ENCODE measurements at places on chromosomes 16 and 17.

GRCh38 chr17:75557852-75558665, 29.5 kb upstream of the MYO15B start:
- no peak for DNase-seq

DNA sequence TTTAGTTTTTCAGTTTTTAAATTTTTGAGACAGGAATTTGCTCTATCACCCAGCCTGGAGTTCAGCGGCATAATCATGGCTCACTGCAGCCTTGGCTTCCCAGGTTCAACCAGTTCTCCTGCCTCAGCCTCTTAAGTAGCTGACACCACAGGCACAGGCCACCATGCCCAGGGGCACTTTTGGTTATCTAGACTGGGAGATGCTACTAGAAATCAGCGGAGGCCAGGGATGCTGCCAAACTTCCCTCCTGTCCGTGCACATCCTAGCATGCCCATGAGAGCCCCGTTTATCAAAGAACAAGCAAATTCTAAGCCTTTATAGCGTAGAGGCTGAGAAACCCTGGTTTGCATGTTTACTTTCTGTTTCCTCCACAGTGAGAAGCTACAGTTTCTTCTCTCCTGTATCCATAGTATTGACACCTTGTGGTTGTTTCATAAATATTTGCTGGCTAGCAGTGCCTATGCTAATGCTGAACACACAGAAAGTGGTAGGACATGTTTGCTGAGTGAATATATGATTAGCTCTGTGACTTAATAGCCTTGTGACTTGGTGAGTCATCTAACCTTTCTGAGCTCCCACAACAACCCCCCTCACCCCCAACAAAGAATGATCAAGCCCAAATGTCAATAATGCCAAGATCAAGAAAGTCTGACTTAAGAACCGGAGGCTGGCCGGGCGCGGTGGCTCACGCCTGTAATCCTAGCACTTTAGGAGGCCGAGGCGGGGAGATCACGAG, 39.2 kb upstream of the MAF start:
- no peak for DNase-seq

GRCh38 chr16:55938126-55938525, 63.0 kb upstream of the CES5A start:
- DNase-seq: no peak

GRCh38 chr16:75579281-75579834, 13.2 kb downstream of the GABARAPL2 start:
- DNase-seq: no peak

- DNase-seq: no peak
Measured at GRCh38 chr17:58092797-58093385, 9.7 kb downstream of the DYNLL2 start.

DNA sequence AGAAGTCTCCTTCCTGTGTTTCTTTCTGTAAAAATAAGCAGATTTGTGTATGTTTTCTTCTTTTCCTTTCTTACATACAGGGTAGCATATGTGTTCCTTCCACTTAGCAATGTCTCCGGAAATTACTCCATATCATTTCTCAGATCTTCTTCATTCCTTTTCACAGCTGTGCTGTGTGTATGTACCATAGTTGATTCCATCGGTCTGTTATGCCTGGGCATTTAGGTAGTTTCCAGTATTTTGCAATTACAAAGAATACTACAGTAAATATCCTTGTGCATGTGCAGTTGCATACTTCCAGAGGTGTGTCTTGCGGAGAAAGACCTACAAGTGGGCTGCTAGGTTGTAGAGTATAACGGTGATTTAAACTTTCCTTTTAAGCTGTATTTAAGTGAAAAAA, 69.8 kb downstream of the CLEC16A start:
- DNase-seq: no peak

GRCh38 chr17:9409878-9410277, 165.7 kb downstream of the STX8 start:
- DNase-seq: no peak

GRCh38 chr17:35116845-35117244, 2.8 kb downstream of the RAD51D start:
- DNase-seq: no peak

DNA sequence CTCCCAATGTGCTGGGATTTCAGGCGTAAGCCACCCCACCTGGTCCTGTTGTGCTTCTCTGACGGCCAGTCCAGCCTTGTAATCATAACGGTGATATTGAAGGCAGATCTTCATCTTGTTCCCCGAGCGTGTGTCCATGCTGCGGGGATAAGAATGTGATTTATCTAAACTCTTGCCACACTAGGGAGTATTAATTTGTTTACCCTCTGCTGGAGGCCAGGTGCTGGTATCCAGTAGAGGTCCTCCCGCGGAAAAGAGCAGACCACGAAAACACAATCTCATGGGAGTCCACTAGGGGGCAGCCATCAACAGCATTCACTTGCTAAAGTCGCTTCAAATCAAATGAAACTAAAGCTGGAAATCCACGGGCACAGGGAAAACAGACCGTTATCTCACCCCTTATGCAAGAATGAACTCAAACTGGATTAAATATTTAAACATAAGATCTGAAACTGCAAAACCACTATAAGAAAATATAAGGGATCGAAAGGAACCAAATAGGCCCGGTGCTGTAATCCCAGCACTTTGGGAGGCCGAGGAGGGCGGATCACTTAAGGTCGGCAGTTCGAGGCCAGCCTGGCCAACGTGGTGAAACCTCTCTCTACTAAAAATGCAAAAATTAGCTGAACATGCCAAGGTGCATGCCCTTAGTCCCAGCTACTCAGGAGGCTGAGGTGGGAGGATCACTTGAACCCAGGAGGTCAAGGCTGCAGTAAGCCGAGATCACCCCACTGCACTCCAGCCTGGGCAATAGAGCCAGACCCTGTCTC, 22.3 kb upstream of the RBBP6 start:
- peak; percentile 65 for DNase-seq

- DNase-seq: no peak
Measured at GRCh38 chr17:68909066-68909465, 46.1 kb downstream of the ABCA8 start.

DNA sequence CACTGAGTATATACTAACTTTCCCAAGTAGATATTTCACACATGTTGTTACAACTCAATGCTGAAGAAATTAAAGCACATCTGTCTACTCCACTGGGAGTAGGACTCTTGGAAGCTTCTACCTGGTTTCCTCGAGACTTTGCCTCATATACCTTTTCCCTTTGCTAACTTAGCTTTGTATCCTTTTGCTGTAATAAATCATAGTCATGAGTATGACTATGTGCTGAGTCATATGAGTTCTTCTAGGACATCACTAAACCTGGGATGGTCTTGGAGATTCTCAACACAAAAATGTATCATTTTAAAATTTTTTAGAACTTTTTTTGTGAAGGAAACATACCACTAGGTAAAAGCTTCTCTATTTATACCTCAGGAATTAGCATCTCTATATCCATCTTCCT, 39.8 kb downstream of the ABCA5 start:
- no peak for DNase-seq

- DNase-seq: peak; percentile 12
Measured at GRCh38 chr16:89049484-89050118, 44.1 kb upstream of the ACSF3 start.

DNA sequence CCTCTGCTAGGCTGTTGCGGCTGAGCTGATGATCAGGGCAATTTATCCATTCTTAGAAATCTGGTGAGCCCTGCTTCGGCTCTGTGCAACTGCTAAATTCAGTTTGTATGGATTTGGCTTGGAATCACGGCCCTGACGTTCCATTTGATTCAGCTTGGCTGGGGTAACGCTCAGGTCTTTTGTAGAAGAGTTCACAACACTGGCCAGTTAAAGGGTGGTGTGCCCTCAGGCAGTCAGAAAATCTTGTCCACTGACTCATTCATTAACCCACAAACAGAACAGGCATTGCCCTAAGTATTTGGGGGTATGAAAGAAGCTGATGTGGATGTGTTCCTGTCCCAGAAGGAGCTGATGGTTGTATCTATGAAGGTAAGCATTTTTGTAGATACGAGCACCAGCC, 53.9 kb downstream of the GNAO1 start:
- DNase-seq: no peak

DNA sequence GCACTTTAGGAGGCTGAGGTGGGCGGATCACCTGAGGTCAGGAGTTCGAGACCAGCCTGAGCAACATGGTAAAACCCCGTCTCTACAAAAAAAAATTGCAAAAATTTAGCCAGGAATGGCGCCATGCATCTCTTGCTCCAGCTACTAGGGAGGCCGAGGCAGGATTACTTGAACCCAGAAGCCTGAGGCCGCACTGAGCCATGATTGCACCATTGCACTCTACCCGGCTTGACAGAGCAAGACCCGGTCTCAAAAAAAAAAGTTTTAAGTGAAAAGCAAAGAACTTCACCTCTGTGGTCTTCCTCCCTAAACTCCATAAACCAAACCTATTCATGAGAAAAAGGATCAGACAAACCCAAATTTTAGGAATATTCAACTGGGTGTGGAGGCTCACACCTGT, 7.0 kb downstream of the CD2BP2 start:
- DNase-seq: no peak

DNA sequence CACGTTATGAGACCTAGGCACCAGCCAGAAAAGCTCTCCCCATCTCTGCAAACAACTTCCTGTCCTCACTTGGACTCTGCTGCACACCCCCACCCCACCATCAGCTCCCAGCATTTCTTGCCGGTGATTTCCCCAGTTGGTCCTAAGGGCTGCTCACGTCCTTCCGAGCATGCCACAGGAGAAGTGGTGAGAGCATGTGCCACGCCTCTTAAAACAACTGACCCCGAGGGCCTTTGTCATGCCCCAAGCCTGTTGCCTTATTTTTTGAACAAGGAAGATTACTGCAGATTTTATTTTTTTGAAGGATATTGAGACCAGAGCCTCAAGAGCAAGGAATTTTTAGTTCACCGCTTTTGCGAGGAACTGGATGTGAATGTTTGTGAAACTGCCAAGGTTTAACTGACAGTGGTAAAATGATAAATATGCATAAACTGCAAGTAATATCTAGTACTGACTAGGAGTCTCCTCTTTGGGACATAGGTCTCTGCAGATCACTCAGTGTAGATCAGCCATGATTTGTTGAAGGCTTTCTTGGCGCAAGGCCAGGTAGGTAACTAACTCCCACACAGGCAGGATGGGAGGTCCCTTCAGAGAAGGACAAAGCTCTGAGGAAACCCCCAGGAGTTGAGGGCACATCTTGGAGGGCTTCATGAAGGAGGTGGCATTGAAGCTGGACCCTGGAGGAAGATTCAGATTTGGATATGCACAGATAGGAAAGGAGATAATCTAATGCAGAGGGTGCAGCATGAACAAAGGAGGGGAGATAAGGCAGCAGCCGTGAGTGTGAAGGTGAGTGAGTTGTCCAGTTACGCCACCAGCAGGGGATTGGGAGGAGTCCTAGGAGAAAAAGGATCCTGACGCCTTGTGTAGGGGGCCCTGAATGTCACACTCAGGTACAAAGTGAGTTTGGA, 44.7 kb downstream of the TMEM132E start:
- no peak for DNase-seq

GRCh38 chr17:40440166-40440565, 3.1 kb upstream of the IGFBP4 start:
- no peak for DNase-seq

Data from left ventricle myocardium inferior (tissue), 1 donor.